ENCODE measurements at places on chromosomes 3 and 15.

GRCh38 chr15:79824136-79824701 lies 72.6 kb downstream of the MTHFS start:
- no peak for DNase-seq

DNA sequence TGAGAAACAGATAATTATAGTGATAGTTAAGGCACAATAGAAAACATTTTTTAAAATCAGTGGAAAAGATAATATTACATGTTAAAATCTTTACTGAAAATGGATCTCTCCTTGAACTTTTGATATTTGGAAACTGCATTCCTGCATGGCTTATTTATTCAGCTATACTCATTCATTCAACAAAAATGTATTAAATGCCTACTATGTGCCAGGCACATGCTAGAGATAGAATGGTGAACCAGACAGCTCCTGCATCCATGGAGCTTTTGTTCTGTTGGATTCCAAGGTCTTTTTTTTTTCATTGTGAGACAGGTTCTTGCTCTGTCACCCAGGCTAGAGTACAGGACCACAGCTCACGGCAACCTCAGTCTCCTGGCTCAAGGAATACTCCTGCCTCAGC lies 4.5 kb downstream of the PXK start:
- no peak for DNase-seq

- no peak for DNase-seq
Measured at GRCh38 chr3:122167630-122168029, 15.8 kb upstream of the CASR start.

- DNase-seq, result no peak
Measured at GRCh38 chr3:155435821-155436220, 142.3 kb upstream of the STRIT1 start.

DNA sequence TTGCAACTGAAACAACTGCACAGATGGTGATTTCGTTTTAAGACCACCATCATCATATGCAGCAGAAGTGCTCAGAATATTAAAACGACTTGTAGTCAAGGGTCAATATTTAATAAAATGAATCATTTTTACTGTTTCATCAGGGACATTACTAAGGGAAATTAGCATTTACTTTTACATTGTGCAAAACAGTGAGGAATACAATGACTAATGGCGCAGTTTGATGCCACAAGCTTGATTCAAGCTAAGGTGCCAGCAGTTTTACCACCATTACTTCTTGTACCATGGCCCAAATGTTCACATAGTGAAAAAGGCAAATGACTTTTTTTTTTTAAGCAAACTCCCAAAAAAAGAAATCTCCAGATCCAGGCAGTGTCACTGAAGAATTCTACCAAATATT lies 277.4 kb upstream of the CHRNA7 start:
- no peak for DNase-seq

DNA sequence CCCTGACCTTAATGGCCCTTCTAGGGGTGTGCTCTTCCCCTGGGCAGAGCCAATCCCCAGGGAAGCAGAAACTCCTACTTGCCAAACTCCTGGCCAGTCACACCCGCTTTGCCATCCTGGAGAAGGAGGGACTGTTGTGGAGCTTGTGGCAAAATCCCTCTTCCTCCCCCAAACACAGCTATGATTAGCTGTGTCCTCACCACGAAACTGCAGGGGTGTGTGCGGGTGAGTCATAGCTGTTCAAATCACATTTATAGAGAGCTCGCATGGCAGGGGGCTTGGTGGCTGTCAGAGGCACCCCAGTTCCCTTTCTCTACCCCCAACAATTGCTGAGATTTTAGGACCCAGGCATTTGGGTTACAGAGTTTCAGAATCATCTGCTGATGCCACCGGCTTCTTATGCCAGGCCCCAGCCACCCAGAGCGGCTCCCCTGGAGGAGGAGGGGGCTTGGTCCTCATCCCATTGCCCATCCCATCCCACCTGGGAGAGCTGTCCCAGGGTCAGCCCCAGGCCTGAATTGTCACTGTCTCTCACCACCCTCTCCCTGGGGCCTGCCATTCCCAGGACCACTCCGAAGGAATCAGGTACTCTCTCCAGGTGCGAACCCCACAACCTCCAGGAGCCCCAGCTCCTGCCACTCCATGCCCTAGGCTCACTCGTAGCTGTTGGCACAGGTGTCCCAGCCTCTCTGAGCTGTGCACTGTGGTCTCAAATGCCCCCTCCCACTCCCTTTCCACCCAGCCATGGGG lies 28.8 kb upstream of the MAGEF1 start:
- DNase-seq, result peak; percentile 37

GRCh38 chr3:46660003-46660402 lies 33.5 kb downstream of the ALS2CL start:
- no peak for DNase-seq

DNA sequence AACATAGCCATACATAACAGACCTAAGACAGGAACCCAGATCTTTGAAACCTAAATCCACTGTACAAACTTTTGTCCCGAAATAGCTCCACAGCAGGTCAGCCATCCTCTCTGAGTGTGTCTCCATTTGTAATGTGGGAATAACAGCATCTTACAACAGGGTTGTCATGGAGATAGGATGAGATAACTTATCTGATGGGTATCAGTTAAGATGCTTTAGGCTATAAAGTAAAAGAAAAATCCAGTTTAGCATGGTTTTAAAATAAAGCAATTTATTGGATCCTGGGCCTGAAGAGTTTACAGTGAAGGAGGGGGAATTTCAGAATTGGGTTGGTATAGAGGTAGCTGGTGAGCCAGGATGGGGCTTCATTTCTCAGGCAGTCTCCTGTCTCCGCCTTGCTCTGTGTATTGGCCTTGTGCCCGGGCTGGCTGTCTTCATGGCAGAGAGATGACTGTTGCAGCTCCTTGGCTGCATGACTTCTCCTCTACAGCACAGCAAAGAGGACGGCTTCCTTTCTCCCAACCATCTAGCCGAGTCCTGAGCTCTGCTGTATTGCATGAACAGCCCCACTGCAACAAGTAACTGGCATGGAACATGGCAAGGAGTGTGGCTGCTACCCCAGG lies 131.9 kb upstream of the PROK2 start:
- DNase-seq, result peak; percentile 15

DNA sequence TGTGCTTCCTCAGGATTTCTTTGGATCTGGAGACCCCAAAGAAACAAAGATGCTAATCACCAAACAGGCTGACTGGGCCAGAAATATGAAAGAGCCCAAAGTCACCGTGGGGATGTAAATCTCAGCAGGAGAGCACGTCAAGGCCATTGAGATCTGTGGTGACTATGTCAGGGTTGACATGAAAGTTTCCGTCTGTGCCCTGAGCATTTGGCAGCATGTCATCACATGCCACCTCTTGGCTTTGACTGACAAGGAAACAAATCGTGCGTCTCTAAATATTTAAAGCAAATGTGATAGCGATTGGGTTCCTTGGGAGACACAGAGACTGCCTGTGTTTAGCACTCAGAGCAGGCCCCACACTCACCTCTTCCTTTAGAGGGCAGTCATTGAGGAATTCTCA lies 35.2 kb downstream of the EFCAB12 start:
- DNase-seq, result no peak

DNA sequence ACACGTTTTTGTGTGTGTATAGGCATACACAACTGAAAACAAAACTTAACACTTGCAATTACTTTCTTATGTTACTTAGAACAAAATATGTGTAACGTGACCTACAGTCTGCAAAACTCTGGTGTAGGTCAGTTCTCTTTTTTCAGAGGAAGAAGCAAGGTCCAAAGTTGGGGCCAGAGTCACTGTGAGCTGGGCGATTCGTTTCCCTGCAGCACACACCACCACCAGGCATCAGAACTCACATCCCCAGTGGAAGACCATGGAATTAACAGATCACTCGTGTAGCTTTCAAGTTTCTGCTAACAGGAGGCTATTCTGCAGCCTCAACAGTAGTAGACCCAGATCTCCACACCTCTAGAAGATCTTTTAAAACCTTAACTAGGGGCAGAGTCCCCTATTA lies 25.8 kb downstream of the ANP32A start:
- DNase-seq, result peak; percentile 39

- DNase-seq, result peak; percentile 11
Measured at GRCh38 chr3:42157540-42158538, 66.7 kb downstream of the TRAK1 start.

DNA sequence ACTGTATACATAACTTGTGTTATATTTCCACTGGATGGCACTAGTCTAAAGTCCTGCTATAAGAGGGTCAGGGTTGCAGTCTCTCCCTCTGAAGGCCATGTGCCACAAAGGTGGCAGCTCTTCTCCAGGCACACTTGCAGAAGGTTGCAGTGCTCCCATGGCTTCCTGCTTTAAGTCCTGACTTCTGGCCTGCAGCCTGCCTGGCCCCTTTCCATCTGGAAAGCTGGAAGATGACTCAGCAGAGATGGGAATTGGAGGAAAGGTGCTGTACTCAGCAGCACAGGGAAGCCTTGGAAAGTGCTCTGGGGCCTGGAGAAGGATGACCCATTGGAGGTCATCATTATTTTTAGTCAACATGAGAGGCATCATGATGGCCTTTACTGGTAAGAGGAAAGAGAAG lies 40.9 kb upstream of the MRPL3 start:
- DNase-seq, result peak; percentile 65

- no peak for DNase-seq
Measured at GRCh38 chr15:48422401-48422800, 91.2 kb downstream of the DUT start.

DNA sequence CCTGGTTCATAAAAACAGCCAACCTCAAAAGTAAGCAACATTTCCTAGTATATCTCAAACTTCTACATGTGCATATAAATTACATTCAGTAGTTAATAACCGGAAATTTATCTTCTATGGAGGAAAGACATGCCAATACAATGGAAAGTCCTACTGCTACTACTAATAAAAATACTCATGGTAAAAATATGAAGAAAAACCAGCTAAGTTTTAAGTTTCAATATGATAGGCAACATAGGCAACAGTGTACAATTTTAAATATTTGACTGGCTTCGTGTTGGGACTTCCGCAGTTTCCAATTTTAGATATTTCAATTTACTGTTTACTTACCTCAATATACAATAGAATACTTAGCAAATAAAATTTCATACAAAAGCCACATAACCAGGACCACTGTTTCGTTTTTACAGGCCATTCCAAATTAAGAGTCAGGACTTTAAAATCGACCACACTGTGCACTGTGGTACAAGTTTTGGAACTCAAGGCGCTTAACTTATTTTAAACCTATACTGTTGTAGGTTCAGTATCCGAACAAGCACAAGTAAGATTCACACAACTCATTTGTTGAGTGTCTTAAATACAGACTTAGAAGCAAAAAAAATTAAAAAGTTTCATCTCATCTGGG lies 2.9 kb downstream of the NAA50 start:
- no peak for DNase-seq

- DNase-seq, result no peak
Measured at GRCh38 chr15:42014406-42014805, 6.4 kb downstream of the PLA2G4E start.

- no peak for DNase-seq
Measured at GRCh38 chr15:46301291-46301690, 666.5 kb downstream of the SQOR start.

DNA sequence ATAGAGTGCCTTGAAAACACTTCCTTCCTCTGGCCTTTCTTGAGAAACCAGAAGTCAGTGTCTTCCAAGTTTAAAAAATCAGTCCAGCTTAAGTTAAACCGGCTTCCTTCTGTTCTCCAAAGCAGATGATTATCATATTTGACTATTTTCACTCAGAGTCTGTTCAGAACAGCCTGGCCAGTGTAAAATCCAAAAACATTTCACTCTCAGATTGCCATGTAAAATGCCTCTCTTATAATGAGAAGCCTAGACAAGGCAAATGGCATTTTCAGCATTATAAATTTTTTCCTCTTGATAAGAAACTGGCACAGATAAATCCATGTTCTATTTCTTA lies 193.5 kb downstream of the TNIK start:
- DNase-seq, result no peak

DNA sequence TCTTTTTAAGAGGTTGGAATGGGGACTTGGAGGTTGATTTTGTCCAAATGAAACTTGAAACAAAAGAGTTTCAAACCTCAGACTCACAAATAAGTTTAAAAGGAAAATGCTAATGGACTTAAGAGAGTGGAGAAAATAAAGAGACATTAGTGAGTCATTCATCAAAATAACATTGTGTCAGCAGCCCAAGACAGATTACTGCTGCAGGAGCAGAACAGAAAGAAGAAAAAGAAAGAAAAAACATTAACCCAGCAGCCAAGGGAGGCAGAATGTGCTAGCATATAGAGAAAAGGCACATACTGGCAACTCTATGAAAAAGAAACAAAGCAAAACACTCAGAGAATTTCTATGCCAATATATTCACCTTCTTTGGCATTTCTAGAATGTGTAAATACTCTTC lies 42.6 kb downstream of the ADAMTS9 start:
- DNase-seq, result peak; percentile 67

GRCh38 chr15:29090617-29091466 lies 178.8 kb downstream of the NSMCE3 start:
- DNase-seq, result peak; percentile 50

- DNase-seq, result no peak
Measured at GRCh38 chr15:41424809-41425208, 7.9 kb downstream of the RTF1 start.

DNA sequence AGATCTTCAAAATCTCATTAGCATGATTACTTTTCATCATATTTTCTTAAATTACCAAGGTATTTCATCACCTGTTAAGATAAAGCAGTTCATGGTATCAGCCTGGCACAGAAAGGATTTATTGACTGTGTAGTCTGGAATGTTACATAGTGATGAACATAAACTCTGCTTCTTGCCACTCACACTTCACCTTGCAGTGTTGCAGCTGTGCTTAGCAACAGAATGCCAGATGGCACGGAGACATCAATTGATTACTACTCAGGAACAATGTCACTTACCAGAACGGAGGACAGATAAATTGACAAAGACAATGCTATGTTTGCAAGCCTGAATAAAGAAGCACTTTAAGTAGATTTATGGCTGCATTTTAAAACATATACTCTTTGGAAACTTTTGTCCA lies 15.0 kb upstream of the BCHE start:
- DNase-seq, result peak; percentile 2

DNA sequence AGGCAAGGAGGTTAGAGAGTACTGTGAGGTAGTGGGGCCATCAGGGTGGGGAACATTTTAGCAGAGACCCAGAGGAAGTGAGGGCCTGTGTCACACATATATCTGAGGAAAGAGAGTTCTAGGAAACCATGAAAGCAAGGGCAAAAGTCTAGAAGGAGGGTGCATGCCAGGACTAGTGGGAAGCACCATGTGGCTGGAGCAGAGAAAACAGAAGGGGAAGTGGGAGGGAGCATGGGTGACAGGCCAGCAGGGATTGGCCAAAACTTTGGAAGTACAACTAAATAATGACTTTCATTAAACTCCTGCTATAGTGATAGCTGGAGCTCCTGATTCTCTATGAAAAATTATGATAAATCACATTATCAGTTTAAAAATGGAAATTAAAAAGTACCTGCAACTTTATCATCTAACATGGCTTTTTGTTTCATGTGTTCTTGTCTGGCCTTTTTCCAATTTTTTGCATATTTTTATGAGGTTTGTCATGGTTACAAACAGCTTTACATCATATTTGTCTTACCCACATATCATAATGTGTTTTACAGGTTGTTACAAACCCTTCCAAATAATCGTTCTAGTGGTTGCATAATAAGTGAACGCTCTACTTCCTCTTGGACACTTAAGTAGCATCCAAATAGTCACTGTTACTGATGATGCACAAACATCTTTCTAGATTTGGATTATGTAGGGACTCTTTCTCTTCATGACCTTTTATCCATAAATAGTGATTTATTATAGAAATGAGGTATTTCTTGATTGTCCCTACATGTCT lies 168.3 kb downstream of the NEK10 start:
- no peak for DNase-seq
